HFFc6 (cell line): ENCODE measurements at places on chromosomes 12 and 14.

- H3K27ac ChIP-seq, result no peak overlapping the region
- H3K4me3 ChIP-seq, result no peak overlapping the region
- H3K27me3 ChIP-seq, result peaks cover 3% of the 10 kb centered on the region
- H3K36me3 ChIP-seq, result peaks cover 4% of the 10 kb centered on the region; the same call in 1 of the 2 replicates
These were observed 3.0 kb upstream of the EP400 start for GRCh38 chr12:131946757-131947156.

DNA sequence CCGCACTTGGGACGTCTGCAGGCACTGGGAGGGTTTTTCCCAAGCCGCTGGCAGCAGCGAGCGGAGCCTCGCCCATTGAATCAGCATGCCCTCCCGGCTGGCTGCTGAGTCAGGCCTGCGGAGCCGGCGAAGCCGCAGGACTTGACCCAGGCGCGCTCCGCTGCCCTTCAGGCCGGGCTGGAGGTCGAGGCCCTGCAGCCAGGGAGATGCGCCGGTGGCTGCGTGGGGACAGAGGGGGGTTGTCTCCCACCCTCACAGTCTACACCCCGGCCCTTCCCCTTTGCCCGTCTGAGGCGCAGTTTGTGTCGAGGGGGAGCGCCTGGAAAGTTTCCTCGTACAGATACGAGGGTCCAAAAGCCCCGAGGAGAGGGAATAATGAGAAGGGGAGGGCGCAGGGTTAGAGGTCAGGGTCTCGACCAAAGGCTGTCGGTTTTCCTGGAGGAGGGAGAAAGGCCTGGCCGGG is 759 bp upstream of the KLC1 start:
- H3K27ac ChIP-seq, result peak overlapping the region; percentile 97
- no peaks in the 10 kb centered on the region for H3K27me3 ChIP-seq
- H3K36me3 ChIP-seq, result peaks cover 6% of the 10 kb centered on the region; the same call in 1 of the 2 replicates
- peak overlapping the region; percentile 95 for H3K4me3 ChIP-seq
- H3K4me1 ChIP-seq, result peaks cover 61% of the 10 kb centered on the region
- DNase-seq, result peak; percentile 72

DNA sequence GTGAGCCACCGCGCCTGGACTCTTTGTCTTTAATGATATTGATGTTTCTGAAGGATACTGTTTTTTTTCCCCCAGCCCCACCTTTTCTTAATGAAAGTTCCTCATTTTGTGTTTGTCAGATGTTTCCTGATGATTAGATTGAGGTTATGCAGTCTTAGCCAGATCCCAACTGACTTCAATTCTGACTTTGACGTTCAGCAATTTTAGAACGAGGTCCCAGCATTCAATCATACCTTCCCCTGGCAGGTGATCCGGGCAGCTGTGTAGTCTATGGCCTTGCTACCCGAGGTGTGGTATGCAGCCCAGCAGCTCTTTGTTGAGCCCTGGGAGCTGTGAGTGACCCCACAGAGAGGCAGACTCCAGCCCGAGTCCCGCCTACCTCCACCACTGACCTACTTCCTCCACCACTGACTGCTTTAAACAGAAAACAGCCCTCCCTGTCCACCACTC is 82.7 kb downstream of the LGMN start:
- no peaks in the 10 kb centered on the region; the same call in 1 of the 2 replicates for H3K27me3 ChIP-seq
- DNase-seq, result no peak
- H3K36me3 ChIP-seq, result peaks cover 24% of the 10 kb centered on the region
- H3K4me1 ChIP-seq, result peaks cover 23% of the 10 kb centered on the region
- no peak overlapping the region; the same call in 1 of the 2 replicates for H3K27ac ChIP-seq
- no peak overlapping the region for H3K4me3 ChIP-seq

DNA sequence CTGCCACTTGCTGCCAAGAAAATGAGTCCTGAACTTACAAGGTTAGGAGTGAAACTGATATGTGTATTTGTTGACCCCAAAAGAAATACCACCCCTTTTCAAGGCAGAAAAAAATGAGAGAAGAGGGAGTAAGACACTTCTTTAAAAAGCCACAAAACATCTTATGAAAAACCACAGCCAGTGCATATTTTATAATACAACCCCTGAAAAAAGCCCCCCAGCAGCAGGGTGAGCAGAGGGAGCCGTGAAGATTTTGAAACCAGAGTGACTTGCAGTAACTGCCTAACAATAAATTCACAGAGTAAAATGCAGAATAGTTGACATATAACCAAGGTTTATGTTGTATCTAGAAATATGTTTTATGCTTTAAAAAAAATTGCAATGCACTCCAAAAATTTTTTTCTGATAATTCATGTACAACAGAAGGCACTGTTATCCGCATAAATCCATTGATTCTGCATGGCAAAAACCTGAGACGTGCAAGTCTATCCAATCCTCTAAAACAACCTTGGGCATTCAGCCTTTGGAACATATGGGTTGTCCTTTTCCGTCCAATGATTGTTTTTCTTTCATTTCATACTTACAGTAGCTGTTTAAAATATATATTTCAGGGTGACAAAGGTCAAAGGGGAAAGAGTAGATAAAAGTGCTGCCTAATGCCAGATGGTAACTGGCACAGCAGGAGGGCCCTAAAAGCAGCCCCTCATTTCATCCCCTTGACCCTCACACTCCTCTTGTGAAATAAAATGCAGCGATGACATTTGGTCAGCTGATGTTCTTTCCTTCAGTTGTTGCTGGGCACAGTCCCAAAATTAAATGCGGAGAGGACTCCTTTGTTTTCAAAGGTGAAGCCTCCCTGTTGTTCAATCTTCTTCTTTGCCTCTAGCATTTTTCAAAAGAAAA is 65.3 kb downstream of the IPO8 start:
- no peak overlapping the region for H3K4me3 ChIP-seq
- H3K4me1 ChIP-seq, result no peaks in the 10 kb centered on the region
- no peaks in the 10 kb centered on the region for H3K27me3 ChIP-seq
- no peak for DNase-seq
- H3K36me3 ChIP-seq, result peaks cover 4% of the 10 kb centered on the region; the same call in 1 of the 2 replicates
- no peak overlapping the region for H3K27ac ChIP-seq

DNA sequence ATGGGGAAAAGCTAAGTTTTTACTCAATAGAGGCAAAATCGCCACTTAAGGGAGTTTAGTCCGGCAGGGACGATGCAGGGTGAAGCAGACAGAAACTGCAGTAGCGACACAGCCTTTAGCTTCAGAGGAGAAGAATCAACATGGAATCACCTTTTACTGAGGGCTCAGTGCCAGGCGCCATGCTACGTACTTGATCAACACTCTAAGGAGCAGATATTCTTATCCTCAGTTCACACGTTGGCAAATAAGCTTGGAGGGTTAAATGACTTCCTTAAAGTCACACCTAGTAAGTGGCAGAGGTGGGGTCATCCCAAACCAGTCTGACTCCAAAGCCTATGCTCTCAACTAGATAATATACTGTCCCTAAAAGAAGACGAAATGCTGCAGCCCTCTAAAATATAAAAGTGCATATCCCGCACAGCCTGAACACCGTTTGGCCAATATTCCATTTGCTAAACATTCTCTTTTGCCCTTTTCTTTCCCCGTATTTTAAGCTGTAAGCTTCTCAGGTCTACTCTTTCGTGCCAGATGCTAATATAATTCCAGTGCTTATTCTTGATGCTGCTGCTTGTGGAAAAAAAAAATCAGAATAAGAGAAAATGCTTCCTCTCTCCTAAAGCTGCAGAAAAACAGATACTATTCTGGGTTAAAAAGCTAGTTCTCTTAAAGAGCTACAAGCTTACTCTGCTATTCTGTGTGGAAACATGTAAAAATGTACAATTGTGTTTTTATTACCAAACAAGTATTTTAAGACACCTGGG is 10.9 kb downstream of the CCDC92 start:
- no peak overlapping the region for H3K27ac ChIP-seq
- peaks cover 27% of the 10 kb centered on the region for H3K4me1 ChIP-seq
- H3K27me3 ChIP-seq, result no peaks in the 10 kb centered on the region; the same call in 1 of the 2 replicates
- H3K36me3 ChIP-seq, result 0 out of 2 replicates have a peak, but pooled peaks cover 2% of the 10 kb centered on the region

DNA sequence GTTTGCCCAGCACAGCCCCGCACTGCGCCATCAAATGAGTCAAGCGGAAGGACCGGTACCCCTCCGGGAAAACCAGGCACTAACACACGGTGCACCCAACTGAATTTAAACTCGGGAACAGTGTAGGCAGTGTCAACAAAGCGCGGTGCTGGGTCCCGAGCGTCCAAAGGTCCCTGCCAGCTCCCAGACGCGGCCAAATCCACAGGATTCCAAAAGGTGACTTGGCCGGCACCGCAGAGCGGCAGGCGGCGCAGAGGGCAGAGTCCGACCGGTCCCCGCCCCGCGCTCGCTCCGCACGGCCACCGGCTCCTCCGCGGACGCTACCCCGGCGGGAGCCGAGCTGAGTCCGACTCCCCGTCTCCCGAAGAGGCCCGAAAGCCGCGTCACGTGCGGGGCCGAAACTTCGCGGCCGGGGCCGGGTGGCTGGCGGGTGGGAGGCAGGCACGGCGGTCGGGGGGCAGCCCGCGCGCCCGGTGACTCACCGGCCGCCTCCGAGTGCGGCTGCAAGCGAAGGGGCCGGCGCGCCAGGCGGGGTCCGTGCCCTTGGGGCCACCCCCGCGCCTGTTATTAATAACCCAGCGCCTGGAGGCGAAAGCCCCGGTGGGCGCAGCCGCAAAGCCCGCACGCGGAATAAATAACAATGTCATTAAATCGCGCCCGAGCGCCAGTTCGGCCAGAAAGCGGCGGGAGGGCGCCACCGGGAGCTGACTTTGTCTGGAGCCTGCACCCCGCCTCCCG is 863 bp downstream of the DENND5B start:
- peak overlapping the region; percentile 87 for H3K27ac ChIP-seq
- H3K4me3 ChIP-seq, result peak overlapping the region; percentile 98
- peaks cover 7% of the 10 kb centered on the region for H3K36me3 ChIP-seq
- peaks cover 60% of the 10 kb centered on the region for H3K4me1 ChIP-seq
- peak; percentile 48 for DNase-seq

- H3K27ac ChIP-seq, result no peak overlapping the region
- H3K27me3 ChIP-seq, result no peaks in the 10 kb centered on the region; the same call in 1 of the 2 replicates
- H3K4me3 ChIP-seq, result no peak overlapping the region
- H3K36me3 ChIP-seq, result no peaks in the 10 kb centered on the region
- no peak for DNase-seq
These were observed 280.2 kb upstream of the PWP1 start for GRCh38 chr12:107405436-107405835.

DNA sequence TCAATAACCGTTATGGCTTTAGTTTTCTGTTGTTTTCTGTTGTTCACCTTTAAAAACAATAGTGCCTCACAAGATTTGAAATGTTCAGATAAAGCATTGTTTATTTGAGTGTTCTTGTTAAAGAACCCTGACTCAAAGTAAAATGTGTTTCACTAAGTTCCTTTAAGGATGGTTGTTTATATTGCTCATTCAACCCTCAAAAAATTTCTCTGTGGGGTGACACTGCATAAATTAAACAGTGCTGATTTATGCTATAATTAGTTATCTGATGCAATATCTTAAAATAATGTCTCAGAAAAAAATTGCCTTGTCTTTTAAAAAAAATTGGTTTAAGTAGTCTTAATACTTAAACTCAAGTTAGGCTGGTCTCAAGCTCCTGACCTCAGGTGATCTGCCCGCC is 775.1 kb downstream of the FLRT2 start:
- no peaks in the 10 kb centered on the region for H3K4me1 ChIP-seq
- H3K27me3 ChIP-seq, result no peaks in the 10 kb centered on the region; the same call in 1 of the 2 replicates
- no peak overlapping the region for H3K4me3 ChIP-seq
- H3K27ac ChIP-seq, result no peak overlapping the region

- H3K4me1 ChIP-seq, result no peaks in the 10 kb centered on the region
- peak; percentile 4 for DNase-seq
- H3K4me3 ChIP-seq, result no peak overlapping the region
- no peaks in the 10 kb centered on the region for H3K36me3 ChIP-seq
- H3K27me3 ChIP-seq, result peaks cover 32% of the 10 kb centered on the region
These were observed 80.3 kb downstream of the ESRRB start for GRCh38 chr14:76456200-76456599.

GRCh38 chr12:60977966-60978365 is 1282.2 kb upstream of the USP15 start:
- no peaks in the 10 kb centered on the region for H3K36me3 ChIP-seq
- H3K4me1 ChIP-seq, result no peaks in the 10 kb centered on the region
- no peak for DNase-seq

- DNase-seq, result no peak
- H3K27me3 ChIP-seq, result peaks cover 3% of the 10 kb centered on the region
- no peak overlapping the region for H3K27ac ChIP-seq
These were observed 23.8 kb upstream of the STK38L start for GRCh38 chr12:27220055-27220987.

- H3K36me3 ChIP-seq, result no peaks in the 10 kb centered on the region
- no peak overlapping the region for H3K4me3 ChIP-seq
- H3K27me3 ChIP-seq, result peaks cover 21% of the 10 kb centered on the region
- H3K4me1 ChIP-seq, result peaks cover 38% of the 10 kb centered on the region
- no peak overlapping the region for H3K27ac ChIP-seq
- peak; percentile 10 for DNase-seq
These were observed 37.6 kb downstream of the SPTB start for GRCh38 chr14:64841772-64842750.

DNA sequence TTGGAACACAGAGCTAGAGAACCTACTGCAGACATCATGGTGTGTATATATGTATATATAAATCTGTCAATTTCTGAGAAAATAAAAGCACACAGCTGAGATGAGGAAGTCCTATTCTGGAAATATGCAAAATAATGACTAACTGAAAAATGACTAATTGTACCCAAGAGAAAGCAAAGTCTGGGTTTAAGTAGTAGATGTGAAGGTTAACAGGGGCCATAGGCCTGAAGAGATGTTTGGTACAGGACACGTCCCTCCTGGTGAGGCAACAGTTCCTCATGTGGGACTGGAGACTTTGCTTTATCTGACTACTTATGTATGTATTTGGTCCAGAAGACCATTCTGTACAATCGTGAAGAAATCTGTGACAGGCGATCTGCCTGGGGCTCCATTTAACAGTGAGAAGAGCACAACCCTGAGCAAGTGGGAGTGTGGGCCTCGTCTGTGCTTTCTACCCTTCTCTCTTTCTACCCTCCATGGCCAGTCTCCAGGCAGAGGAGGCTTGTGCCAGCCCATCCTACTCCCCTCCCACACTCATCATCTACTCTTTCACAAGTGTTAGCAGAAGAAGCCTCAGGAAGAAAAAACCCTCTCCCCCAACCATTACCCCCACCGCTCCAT is 67.5 kb downstream of the SLC41A2 start:
- peaks cover 2% of the 10 kb centered on the region; the same call in 1 of the 2 replicates for H3K27me3 ChIP-seq
- DNase-seq, result no peak
- no peaks in the 10 kb centered on the region for H3K36me3 ChIP-seq
- no peak overlapping the region for H3K4me3 ChIP-seq
- H3K4me1 ChIP-seq, result peaks cover 22% of the 10 kb centered on the region

GRCh38 chr12:89181271-89181920 is 170.9 kb downstream of the DUSP6 start:
- no peaks in the 10 kb centered on the region for H3K27me3 ChIP-seq
- no peak overlapping the region for H3K4me3 ChIP-seq
- peak overlapping the region; percentile 73 for H3K27ac ChIP-seq
- H3K4me1 ChIP-seq, result peaks cover 40% of the 10 kb centered on the region

- H3K4me3 ChIP-seq, result no peak overlapping the region
- peaks cover 2% of the 10 kb centered on the region for H3K27me3 ChIP-seq
- no peak for DNase-seq
- no peak overlapping the region for H3K27ac ChIP-seq
These were observed 174.4 kb upstream of the TMPO start for GRCh38 chr12:98341026-98341425.

DNA sequence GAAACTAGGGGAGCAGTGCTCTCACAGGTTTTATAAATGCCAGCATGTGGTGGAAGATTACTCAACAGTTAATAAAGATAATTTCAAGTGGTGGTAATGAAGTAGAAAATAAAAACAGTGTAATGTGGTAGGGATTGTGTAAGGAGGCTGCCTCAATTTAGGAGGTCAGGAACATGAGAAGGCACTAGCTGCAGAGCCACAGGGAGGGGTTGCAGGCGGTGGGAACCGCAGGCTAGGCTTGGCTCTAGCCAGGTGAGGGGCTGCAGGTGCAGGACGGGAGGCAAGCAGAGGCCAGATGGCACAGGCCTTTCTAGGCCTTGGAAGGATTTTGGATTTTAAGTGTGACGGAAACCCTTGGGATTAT is 768 bp downstream of the METTL25 start:
- no peak for DNase-seq
- peaks cover 29% of the 10 kb centered on the region for H3K36me3 ChIP-seq
- peaks cover 28% of the 10 kb centered on the region for H3K4me1 ChIP-seq
- peak overlapping the region; percentile 98 for H3K4me3 ChIP-seq
- H3K27me3 ChIP-seq, result peaks cover 3% of the 10 kb centered on the region; the same call in 1 of the 2 replicates
- H3K27ac ChIP-seq, result peak overlapping the region; percentile 99
